Stimulated activated CD8-positive, alpha-beta memory T cell treated with anti-CD3 and anti-CD28 coated beads, Interleukin-4, amount 100 ng/mL, for 1 hour (primary cell): ENCODE measurements at places on chromosomes 4 and X.

- DNase-seq = no peak
These were observed 128.5 kb downstream of the PRSS12 start for GRCh38 chr4:118224243-118224829.

- DNase-seq = no peak
These were observed 159.4 kb downstream of the TRAM1L1 start for GRCh38 chr4:116925900-116926457.

DNA sequence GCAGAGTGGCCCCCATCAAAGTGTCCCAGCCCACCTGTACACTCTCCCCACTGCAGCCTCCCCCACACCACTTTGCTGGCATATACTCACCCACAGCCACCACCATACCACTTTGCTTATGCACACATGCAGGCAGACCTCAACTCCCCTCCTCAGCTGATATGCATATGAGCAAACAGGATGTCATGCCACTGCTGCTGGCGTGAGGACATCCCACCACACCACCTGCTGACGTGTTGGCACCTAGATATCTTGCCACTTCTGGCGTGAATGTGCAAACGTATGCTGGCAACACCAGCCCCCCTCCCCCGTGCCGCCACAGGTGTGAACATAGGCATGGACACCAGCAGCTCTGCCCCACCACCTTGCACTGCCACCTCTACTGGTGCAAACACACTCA lies 22.4 kb upstream of the MAGEA8 start:
- DNase-seq = no peak

DNA sequence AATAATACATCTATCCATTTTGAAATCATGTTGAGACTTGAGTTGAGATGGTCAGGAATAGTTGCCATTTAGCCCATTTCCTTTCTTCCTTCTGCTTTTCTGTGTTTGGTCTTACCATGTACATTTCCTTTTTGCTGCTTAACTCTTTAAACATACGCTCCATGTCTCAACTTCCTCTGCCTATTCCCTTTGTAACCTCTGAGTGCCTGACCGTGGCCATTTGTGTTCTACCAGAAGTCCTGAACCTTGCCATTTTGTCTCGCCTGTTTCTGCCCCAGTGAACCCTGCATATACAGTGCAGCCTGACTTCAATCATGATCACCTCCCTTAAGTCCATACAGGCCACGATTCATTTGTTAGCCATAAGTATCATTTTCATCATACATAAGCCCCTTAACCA lies 169.0 kb downstream of the RAPGEF2 start:
- DNase-seq = no peak

GRCh38 chrX:118152721-118153120 lies 36.1 kb upstream of the KLHL13 start:
- no peak for DNase-seq

GRCh38 chrX:150683536-150684146 lies 9.6 kb upstream of the MTMR1 start:
- no peak for DNase-seq

DNA sequence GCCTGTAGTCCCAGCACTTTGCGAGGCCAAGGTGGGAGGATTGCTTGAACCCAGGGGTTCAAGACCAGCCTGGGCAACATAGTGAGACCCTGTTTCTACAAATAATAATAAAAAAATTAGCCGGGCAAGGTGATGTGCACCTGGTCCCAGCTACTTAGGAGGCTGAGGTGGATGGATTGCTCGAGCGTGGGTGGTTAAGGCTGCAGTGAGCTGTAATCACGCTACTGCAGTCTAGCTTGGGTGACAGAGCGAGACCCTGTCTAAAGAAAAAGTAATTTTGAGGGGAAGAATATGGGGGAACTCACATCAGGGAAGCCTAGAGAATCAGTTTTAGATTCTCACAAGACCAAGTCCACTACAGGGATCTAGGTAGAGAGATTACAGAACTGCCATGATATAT lies 28.9 kb upstream of the LCORL start:
- no peak for DNase-seq

- DNase-seq = no peak
These were observed 76.5 kb downstream of the CENPC start for GRCh38 chr4:67468830-67469229.

DNA sequence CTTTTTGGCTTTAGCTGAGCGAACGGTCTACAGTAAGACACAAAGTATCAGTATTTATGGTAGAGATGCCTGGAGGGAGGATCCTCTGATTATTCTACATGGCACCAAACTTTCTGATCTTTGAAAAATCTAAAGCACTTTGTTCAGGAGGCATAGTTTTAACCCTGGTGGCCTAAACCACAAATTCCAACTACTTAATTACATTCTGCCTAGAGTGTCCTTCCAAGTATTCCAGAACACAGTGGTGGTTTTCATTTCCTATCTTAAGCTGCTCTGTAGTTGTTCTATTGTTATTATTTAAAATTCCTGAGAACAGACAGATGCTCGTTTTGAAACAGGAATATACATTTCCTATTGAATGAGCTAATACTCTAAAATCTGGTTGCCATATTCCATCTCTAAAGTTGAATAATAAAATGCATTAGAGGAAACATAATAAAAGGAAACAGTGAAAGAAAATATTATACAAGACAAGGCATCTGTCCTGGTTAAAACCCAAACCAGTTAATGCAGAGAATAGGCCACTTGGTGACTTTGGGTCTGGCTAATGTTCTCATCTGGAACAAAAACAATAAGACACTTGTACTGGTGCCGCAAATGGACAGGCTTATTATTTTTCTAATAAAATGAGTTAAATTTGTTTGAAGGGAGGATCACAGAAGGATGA lies 657.4 kb downstream of the SPRY1 start:
- DNase-seq = no peak

DNA sequence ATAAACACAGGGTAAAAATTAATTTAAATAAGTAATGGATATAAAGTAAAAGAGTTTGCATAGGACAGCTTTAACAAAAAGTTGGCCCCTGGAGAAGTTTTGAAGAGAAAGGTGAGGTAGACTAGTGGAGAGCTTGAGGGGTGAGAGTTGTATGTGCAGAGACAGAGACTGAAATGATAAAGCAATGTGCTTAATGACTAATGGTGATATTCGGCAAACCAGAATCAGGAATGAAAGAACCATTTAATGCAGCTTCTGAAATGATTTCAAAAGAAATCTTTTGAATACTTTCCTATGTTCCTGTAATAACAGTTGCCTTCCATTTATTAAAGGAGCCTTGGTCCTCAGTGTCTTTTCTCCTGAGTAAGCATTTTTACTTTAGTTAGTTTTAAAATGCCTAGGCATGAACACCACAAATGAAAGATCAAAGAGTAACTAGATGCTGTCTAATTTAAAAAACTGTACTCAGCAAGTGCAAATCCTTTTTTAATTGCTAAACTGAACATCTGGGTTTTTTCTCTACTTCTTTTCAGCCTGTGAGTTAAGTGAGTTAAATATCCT lies 28.5 kb downstream of the CAMK2D start:
- no peak for DNase-seq

- DNase-seq = no peak
These were observed 43.7 kb upstream of the TMSB15B start for GRCh38 chrX:103918571-103919269.

GRCh38 chr4:119728692-119729593 lies 100.3 kb upstream of the PDE5A start:
- DNase-seq = no peak

DNA sequence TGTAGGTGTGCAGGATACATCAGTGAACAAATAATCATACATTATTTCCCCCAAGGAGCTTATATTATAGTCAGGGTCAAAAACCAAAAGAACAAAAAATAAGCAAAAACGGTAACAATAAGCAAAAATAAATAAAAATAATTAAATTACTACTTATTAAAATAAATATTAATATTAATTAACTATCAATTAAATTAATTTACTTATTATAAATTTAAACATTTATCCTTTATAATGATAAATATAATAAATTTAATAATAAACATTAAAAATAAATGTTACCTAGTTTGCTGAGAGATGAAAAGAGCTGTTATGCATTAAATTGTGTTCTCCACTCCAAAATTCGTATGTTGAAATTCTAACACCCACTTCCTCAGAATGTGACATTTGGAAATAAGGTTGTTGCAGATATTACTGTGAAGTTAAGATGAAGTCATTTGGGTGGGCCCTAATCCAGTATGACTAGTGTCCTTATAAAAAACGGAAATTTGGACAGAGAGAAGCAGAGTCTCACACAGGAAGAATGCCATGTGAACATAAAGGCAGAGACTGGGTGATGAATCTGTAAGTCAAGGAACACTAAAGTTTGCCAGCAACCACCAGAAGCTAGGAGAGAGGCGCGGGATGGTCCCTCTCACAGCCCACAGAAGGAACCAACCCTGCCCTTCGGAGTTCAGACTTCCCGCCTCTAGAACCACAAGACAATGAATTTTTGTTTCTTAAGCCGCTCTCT lies 67.2 kb upstream of the IBSP start:
- no peak for DNase-seq

DNA sequence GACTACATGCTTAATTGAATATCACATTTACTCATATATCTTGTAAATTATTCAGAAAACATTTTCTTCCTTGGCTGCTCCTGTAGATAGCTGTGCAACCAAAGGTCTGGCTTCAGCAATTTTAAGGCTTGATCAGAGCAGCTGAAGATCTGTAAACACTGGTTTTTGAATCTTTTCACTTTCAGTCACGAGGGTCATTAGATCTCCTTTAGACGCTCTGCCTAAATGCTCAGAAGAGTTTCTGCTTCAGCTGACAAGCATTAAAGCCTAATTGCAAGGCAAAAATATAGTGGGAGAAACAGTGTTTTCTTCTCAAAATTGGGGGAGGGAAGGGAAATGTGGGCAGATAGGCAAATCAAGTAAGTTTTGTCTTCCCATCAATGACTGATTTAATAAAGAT lies 25.7 kb downstream of the TRPC5 start:
- DNase-seq = no peak

GRCh38 chr4:101528526-101528925 lies 181.2 kb upstream of the PPP3CA start:
- no peak for DNase-seq

- DNase-seq = no peak
These were observed 197.8 kb downstream of the RASL11B start for GRCh38 chr4:53059871-53060270.

DNA sequence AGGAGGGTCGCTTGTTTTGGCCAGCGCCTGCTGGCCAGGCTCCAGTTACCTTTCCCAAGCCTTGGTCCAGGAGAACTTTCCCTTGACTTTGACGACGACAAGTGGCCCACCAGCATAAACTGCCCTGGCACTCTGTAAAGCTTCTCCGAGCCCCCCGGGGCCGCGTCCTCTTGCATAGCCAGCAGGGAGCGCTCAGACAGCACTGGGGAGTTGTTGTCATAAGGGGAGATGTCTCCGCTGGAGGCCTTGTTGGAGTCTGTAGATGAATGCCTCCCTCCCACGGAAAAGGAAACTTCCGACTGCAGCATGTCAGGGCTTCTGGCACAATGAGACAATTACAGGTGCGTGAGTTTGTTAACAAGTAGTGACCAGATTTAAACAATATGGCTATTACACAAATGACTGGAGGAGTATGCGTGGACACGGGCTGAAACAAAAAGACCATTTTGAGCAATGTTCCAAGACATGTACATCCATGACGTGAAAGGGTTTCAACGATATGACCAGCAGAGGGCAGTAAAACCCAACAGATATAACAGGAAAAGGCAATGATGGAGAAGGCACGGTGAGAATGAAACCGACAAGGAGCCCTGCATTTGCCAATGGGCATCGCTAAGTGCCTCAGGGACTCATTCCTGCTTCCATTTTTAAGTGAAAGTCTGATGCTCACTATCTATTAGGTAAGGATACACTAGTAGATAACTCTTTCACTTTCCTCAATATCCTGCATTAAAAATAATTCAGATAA lies 33.0 kb downstream of the HCCS start:
- peak; percentile 3 for DNase-seq

DNA sequence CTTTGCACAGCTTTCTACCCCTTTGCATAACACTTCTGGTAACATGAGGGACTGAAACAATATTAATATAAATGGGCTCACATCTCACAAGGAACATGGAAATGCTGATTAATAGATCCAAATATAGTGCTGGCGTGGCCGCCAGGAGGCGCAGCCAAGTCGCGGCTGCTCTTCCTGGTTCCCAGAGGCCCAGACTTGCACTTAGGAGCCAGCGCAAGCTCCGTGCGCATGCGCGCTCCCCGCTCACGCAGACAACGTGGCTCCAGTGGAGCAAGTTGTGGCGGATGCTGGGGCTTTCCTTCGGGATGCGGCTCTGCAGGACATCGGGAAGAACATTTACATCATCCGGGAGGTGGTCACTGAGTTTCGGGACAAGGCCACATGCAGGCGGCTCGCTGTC lies 318.3 kb upstream of the SLC7A11 start:
- DNase-seq = no peak

GRCh38 chr4:26509681-26510333 lies 19.5 kb upstream of the CCKAR start:
- DNase-seq = no peak

GRCh38 chr4:78938474-78938867 lies 767 bp downstream of the PAQR3 start:
- no peak for DNase-seq

DNA sequence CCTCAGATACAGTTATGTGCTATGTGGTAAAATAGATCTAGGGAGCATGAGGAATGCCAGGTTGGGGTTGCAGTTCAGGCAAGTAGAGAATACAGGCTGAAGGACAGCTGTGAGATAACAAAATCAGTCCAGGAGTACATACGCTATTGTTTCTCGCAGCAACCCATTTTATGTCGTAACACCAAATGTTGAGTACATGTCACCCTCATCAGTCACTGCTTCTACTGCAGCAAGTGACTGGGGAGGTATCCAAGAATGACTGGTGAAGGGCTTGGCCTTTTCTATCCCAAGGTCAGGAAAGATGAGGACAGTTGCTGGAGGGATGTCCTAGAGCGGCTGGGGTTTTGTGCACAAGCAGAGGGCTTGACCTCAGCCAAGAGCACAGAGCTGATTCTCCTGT lies 172.1 kb downstream of the CBR4 start:
- no peak for DNase-seq

GRCh38 chrX:9866633-9867032 lies 80.4 kb downstream of the SHROOM2 start:
- no peak for DNase-seq

DNA sequence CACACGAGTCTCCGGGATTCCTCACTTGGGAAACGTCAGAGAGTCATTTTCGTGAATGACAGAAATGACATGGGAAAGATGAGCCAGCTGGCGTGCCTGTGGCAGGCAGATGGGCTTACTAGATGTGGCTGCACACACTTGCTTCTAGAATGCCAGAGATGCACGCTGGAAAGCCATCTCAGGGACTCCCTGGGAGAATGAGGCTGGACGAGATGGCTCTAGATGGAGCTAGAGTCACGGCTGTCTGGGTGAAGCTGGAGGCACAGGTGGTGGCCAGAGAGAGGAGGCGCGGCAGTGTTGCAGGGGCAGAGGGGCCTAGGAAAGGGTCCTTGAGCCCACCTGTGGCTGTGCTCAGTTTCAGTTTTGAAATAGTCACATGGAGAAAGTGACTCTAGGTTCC lies 26.0 kb downstream of the TKTL1 start:
- DNase-seq = no peak

DNA sequence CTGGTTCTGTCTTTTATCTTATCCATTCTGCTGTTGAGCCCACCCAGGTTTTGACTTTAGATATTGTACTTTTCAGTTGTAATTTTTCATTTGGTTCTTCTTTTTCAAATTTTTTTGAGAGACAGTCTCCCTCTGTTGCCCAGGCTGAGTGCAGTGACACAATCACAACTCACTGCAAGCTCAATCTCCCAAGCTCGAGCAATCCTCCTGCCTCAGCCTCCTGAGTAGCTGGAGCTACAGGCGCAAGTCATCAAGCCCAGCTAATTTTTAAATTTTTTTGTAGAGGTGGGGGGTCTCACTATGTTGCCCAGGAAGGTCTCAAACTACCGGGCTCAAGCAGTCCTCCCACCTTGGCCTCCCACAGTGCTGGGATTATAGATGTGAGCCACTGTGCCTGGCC lies 25.7 kb downstream of the LETM1 start:
- no peak for DNase-seq

- no peak for DNase-seq
These were observed 13.0 kb upstream of the PDCL2 start for GRCh38 chr4:55604996-55605395.
